Heart right ventricle (tissue), 16 donors: ENCODE measurements at places on chromosomes 12 and 14. TPM values are rescaled to one million over a fixed set of nuclear protein-coding genes. Genes with fewer than 3 reads are reported as not detected.

DNA sequence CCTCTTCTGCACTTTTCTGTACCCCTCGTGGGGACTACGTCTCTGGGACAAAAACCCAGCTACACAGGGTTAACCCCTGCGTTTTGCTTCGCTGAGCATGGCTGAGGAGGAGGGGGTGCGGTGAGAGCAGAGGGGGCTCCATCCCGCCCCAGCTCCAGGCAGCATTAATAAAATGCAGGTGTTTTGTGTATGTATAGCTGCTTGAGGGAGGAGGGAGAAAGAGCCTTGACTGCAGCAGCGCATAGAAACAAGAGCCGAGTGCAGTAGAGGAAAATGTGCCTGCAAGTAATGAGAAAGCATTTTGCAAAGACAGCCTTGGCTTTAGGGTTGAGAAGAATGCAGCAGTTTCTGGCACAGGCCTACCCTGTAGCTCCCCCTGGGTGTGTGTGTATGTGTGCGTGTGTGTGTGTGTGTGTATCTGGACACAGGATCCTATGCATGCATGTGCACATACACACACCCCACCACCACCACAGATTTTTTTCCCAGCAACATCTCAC lies 103.9 kb downstream of the ZFP36L1 start:
- DNase-seq, result no peak

RPL10L gene
- total RNA-seq, result not detected

DNA sequence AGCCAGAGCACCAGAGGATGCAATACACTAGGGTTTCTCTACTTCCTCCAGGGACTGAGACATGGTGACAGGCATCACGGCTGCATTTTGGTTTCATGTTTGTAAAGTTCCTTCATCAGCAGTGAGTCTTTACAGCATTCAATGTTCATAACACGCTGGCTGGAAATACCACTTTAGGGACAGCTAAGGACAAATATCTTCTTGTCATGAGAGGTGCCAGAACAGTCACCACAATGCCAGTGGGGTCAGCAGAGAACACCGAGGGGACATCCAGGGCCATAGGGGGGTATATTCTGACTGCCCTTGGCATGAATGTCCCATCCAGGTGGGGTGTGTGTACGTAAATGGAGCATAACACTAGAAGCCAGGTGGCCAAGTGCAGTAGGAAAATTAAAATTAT lies 72.3 kb downstream of the CCDC60 start:
- no peak for DNase-seq

RTN1 gene
- total RNA-seq, result 1.6 TPM

KRT3 gene
- total RNA-seq, result not detected
